ENCODE measurements at places on chromosomes 11 and 22. TPM values are rescaled to one million over a fixed set of nuclear protein-coding genes. Genes with fewer than 3 reads are reported as not detected.

DNA sequence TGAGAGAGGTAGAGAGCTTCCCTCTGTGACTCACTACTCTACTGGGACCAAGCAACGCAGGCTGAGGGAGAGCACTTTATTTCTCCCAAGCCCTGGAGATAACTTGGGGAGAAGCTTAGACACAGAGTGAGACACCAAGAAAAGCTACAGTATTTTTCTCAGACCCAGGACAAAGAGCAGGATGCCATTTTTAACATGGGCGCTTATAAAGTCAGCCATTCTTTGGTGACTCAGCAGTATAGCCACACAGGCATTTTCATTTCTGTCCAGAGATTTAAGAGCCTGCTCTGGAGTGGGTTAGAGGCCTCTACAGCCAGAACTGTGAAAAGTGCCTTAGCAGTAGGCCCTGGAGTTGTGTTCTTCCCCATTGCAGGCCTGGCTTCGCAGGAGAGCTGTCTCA, 55.0 kb upstream of the GLYAT start:
- DNase-seq: no peak

DNA sequence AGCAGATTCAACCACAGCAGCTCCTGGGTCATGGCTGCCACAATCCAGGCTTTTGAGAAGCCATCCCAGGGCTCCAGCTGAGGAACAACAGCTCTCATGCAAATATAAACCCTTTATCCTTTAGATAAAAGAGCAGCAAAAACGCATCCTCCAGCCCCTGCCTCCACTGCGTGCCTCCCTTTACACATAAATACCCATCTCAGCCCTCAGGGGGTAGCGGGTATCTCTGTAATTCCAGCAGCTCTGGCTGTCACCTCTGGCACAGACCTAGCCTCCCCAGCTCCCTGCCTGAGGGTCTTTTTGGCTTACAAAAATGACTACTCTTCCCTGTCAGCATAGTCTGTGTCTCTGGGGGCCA, 21.6 kb downstream of the LMO1 start:
- DNase-seq: no peak

DNA sequence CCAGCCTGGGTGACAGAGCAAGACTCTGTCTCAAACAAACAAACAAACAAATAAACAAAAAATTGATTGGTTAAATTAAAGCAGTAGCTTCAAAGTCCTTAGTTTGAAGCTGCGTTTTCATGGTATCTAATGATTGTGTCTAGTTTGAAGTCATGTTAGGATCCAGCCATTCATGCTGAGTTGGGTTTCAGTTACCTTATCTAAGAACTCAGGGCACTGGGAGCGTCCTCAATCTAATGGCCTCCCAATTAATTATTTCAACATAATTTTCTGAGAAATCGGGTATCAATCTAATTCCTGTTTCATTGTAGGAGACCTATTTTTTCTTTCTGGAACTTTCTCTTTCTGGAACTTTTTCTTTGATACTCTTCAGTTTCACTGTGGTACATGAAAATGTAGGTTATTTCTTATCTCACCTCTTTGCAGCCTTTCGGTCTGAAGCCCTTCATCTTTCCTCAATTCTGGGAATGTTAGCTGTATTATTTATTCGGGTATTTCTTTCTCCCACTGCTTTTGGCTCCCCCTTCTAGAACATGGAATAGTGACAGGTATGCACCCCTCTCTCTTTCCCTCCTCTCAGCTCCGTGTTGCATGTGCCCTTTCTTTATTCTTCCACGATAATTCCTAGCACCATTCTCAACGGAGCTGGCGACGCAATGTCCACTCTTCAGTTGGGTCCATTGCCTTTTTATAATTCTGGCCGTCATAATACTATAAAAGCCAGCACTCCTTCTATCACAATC, 24.3 kb upstream of the B4GALNT4 start:
- DNase-seq: no peak

DNA sequence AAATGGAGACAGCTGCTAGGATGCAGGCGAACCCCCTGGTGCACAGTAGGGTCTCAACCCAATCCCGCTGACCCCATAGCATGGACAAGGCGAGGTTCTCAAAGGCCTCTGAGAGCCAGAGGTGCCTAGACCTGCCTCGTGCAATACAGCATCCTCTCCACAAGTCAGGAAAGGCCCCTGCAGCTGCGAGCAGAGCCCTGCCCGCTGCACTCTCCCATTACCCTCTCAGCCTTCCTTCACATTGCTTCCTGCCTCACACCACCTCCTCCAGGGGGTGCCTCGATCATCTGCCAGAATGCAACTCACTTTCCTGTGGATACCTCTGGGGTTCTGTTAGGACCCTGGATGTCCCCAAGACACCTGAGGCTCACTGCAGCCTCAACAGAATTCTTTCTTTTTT, 42.8 kb upstream of the TCF20 start:
- no peak for DNase-seq

Gene NRXN2
- total RNA-seq: 8.8 TPM

All from posterior vena cava (tissue), 2 donors.